Cerebellum (tissue), 4 donors: ENCODE measurements at places on chromosomes 1 and 21.

DNA sequence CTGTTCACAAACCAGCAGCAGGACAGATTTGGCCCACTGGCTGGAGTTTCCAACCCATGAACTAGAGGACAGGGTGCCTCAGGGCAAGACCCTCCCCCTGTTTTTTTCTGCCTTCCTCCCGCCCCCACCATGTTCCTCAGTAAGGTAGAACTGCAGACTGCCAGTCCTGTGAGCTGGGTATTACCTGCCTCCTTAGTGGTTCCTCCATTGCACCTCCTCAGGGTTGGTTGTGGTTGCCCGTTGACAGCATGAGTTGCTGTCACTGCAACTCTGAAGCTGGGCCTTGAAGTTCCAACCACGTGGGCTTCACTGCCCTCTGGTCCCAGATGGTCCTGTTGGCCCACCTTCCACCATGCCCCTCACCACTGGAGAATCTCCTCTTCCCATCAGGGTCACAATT, 28.8 kb downstream of the TENT5C start:
- no peak for DNase-seq

DNA sequence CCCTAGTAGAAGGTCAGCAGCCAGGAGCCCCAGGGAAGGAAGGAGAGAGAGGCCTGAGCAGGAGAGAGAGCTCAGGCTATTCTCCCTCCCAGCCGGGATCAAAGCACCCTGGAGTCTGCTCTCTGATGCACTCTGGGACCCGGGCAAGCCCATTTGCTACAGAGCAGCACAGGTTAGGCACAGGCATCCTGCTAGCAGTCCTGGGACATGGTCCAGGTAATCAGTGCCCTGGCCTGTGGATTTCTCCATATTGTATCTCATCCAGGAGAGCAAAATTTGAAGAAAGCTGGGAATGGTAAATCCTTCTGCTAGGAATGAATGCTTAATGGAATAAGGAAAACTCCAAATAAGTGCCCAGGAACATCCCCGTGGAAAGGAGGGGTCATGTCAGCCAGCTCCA, 130.3 kb downstream of the HIVEP3 start:
- peak; percentile 50 for DNase-seq

DNA sequence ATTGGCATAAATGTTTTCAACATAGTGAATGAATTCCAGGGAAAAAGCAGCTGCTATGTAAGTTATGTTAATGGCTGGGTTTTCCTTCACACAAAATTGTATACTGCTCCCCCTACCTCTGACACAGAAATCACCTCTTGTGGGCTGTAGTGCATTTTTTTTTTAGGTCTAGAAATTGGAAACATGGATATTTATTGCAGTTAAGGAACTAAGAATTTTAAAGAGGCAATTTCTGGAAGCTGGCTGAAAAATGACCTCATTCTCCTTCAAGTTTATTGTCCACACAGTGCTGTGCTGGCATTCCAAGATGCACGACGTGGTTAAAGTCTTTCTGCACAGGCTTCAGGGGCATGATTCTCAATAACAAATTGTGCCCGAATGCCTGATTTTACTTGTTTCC, 1424.2 kb downstream of the MRPL39 start:
- DNase-seq = no peak

DNA sequence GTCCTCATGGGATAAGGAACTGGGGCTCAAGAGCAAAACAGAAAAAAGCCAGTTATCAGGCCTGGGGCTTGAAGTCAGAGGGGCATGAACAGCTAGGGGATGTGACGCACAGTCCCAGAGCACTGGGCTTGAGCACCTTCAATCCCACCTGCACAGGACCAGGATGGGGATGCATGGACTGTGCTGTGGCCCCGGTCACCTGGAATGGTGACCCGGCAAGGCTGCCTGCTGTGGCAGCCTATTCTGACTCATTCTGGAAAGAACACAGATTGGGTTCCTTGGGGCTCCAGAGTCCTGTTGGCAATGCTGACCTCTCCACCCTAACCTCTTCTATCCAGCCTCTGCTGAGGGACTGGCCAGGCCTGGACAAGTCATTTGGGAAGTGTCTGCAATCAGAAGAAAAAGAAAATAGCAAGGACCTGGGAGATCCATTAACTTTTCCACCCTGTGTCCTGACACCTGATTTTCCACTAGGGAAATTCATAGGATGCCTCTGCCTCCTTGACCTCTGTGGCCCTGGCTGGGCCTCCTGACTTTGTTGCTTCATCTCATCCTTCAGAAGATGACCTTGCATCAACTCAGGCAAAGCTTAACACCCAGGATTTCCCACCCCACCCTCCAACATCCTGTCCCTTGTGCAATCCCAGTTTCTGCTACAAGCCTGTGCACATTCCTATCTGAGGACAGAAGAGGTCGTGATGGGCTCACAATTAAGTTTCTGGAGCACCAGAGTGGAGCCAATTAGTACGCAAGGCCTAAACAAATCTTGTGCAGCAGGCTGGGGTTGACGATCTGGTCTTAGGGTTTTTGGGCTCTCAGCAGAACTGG, 17.9 kb upstream of the FMOD start:
- DNase-seq = no peak

GRCh38 chr1:89633248-89633799, 404 bp downstream of the LRRC8C start:
- DNase-seq = peak; percentile 4

GRCh38 chr1:221511797-221512196, 230.1 kb downstream of the DUSP10 start:
- no peak for DNase-seq

- peak; percentile 80 for DNase-seq
Measured at GRCh38 chr21:33069994-33070743, at the start of gene OLIG1. TSS of gene OLIG1 (plus strand) at chr21:33070141. CDS start at chr21:33070247, 106 bp downstream.

- DNase-seq = no peak
Measured at GRCh38 chr1:47222476-47222875, 9.5 kb downstream of the TAL1 start.

DNA sequence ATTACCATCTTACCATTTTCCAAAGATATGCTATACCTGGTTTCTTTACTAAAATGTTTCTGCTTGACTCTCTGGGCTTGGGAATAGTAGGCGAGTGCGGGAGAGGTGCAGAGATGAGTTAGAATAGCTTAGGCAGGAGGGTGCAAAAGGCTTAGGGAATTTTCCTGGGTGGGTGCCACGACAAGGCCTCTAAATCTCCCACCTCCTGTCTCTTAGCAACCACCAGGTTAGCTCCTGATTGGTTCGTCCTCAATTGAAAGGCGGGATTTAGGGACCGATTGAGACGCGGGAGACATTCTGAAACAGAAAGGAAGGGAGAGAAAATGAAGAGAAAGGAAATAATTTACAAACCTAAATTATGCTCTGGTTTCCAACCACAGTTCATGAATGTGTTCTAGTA, 3.1 kb downstream of the ACKR1 start:
- DNase-seq = peak; percentile 93

GRCh38 chr1:7299329-7299799, 471.7 kb upstream of the VAMP3 start:
- peak; percentile 38 for DNase-seq

DNA sequence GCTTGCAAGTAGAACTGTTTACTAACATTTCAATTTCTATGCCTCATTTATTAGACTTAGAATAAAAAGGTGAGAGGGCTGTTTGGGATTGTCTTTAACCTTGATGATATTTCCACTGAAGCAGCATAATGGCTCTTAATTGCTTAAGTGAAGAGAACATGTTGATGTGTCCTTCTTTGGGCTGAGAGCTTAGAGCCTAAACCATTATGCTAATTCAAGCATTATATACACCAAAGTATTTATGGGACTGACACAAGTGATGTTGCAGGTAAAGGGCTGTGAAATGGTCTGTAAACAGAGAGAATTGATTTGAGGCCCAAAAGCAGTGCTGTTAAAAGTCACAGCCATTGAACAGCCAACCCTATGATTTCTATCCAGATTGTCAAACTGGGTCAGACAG, 113.9 kb downstream of the ATG4C start:
- DNase-seq = no peak

DNA sequence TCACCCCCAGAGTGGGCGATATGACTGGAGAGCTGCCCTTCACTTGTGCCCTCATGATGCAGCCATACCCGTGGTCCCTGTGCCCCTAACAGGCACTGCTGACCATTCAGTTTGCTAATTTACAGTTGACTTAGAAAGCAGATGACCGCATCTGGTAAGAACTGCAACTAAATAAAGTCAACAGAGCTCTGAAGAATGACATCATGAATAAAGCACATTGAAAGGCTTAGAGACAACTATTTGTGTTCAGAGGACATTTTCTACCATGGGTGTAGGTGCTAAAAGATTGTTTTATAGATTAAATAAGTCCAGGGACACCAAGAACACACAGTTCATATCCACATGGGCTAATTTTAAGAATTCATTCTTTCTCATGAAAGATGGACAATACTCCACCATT, 65.5 kb downstream of the LPAR3 start:
- no peak for DNase-seq

GRCh38 chr1:9766759-9767442, 56.9 kb downstream of the CLSTN1 start:
- no peak for DNase-seq

GRCh38 chr1:1388078-1388472, 11.1 kb downstream of the CCNL2 start:
- DNase-seq = no peak

DNA sequence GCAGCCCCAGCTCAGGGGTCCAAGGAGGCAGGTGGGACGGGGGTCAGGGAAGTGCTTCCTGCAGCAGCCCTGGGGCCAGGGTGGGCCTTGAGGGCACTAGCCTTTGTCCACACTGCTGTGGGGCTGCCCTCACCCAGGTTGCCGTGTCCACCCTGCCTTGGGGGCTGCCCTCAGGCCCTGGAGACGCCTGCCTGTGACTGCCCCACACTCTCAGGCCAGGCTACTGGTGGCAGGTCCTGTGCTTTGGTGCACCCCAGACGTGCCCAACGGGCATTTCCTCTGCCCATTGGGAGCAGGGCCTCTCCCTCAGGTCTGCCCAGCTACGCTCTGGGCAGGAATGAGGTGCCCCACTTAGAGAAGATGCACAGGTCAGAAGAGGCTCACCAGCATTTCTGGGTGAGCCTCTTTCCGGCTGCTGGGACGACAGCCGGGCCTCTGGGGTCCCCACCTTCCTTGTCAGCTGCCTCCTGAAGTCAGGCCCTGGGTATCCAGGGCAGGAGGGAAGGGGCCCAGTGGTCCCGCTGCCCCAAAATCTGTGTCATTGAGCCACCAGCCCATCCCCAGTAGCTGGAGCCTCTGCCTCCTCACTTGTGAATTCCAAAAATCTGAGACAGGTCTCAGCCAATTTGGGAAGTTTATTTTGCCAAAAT, 2.7 kb upstream of the MMEL1 start:
- DNase-seq = no peak

- DNase-seq = no peak
Measured at GRCh38 chr1:24954631-24955030, 24.6 kb upstream of the RUNX3 start.

DNA sequence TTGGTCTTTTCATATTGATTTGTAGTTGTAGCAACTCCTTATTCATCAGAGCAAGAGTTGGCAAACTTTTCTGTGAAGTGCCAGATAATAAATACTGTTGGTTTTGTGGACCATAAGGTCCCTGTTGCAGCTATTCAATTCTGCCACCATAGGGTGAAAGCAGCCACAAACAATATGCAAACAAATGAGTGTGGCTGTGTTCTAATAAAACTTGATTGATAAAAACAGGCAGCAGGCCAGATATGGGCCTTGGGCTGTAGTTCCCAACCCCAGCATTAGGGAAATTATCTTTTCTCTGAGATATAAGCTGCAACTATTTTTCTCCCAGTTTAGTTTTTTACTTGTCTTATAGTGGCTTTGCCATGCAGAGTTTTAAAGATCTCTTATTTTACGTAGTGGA, 469.2 kb downstream of the SMYD3 start:
- DNase-seq = no peak

DNA sequence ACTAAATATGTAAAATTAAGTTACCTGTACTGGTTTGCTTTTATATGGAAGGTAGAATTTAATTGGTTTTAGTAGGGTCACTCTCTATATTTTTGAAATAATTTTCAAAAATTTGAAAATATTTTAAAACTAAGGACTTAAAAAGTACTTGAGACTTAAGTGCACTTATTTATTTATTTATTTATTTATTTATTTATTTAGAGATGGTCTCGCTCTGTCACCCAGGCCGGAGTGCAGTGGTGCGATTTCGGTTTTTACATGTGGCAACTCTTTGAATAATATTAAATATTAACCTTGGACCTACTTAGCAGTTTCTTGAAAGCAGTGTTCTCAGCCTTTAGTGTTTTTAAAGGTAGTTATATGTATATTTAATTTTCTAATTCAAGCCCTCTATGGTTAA, 36.4 kb downstream of the TMED5 start:
- DNase-seq = no peak

DNA sequence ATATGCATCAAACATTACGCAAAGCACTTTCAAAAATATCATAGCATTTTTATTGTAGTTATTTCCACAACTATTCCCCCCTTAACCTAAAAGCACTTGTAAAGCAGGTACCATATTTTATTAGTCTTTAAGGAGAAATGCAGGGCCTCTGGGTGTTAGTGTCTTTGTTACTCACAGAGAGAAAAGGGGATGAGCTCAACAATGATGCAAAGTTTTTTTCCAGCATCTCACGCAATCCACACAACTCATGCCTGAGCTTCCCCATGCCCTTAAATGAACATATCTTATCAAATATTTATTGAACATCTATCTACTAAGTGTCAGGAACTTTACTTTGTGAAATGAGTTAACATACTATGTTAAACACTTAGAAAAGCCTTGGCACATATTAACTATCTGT, 50.6 kb downstream of the BEND5 start:
- no peak for DNase-seq

DNA sequence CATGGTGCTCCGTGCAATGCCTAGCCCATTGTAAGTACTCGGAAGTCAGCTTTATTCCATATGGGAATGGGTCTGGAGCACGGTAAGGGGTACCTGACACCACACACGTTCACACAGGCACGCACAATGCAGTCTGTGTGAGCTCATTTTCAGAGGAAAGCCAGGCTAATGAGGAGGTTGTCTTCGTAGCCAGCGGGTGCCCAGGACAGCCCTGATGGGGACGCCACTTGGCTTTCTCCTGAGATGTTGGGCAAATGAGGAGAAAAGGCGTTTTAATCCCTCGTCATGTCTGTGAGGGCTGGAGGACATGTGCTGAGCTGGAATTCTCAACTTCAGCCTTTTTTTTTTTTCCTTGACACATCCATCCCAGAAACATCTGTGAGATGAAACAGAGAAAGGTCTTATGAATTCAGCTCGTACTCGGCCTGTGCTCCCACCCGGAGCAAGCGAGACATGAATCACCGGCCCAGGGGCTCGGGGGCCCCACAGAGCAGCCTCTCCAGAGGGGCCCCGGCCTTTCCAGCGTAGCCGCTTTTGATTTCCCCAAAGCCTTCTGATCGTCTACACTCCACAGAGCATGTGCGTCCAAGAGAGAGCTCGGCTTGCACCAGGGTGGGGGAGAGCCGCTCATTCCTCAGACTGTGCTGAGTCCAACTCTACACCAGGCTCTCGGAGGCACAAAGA, 125.1 kb downstream of the EPHB2 start:
- no peak for DNase-seq
